Occipital lobe (tissue), 3 donors: ENCODE measurements at places on chromosomes 4 and X. TPM values are rescaled to one million over a fixed set of nuclear protein-coding genes. Genes with fewer than 3 reads are reported as not detected.

EPHA5 gene
- total RNA-seq, result 198 TPM

PCYT1B gene
- total RNA-seq, result 22.5 TPM

TRPC5OS gene
- under 0.01 TPM for total RNA-seq

MAGEC3 gene
- total RNA-seq, result 0.47 TPM

BEND2 gene
- total RNA-seq, result under 0.01 TPM

ZFP42 gene
- total RNA-seq, result not detected

ERVMER34-1 gene
- 1.9 TPM for total RNA-seq

GPRASP1 gene
- 32.6 TPM for total RNA-seq

ARHGAP36 gene
- 0.31 TPM for total RNA-seq

TLR1 gene
- total RNA-seq, result 10.5 TPM

DNA sequence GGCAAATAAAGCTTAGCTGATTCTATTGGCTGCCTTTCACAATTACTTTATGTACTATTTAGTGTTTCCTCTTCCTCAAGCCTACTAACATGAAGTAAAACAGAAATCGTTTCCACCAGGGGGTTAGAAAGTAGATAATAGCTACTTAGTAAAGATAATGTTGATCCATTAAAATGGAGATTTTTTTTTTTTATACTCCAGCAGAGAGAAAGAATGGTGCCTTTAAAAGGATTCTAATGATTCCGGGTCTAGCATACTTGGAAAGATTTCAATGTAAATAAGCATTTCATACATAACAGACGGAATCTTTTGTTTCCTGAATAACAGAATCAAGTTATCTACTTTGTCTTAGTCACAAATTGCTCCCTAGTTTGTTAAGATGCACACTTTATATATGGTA is 37.1 kb downstream of the GK start:
- no peak for DNase-seq

DNA sequence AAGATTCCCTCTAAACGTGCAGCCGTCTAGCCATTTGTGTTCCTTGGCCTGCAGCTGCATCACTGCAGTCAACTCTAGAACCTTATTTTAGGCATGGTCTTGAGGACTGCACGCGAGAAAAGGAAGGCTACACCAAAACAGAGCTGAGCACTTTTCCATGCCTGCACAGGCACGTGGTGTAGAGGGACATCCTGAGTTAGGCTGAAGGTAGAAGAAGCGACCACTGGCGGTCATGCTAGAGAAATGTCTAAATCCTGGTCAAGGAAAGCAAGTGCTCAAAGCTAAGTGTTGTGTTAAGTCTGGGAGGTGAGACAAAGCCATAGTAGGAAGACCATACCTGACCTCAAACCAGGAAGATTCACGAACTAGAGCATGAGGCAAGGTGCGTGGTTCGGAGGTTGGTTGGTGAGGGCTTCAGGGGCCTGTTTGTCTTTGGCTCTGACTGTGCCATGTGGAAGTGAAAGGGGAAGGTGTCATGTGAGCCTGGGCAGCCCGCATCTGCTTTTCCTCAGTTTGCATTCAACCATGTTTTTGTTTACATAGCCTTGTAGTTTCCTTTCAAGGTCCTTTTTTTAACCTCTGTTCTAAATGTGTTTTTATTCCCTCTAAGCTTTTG is 203.8 kb downstream of the AASDH start:
- no peak for DNase-seq

GRCh38 chrX:120857240-120857639 is 18.4 kb downstream of the CT47B1 start:
- no peak for DNase-seq

GRCh38 chr4:41835321-41835995 is 86.9 kb upstream of the PHOX2B start:
- no peak for DNase-seq

DNA sequence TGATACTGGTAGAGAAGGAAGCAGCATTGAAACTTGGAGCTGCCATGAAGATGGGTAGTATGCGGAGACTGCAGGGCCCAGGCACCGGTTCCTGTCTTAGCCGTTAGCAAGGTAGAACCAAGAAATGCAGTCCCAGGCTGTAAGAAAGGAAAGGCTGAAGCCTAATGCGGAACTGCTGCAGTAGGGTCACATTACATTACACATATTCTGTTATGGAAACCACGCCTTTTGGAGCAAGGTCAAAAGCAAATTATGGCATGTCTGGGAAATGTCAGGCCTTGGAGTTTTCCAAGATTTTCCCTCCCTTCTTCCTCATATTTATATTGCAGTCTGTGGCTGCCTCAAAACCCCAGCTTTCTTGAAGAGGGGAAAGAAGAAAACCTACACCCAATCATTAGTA is 204.8 kb upstream of the RASGEF1B start:
- DNase-seq, result no peak

DNA sequence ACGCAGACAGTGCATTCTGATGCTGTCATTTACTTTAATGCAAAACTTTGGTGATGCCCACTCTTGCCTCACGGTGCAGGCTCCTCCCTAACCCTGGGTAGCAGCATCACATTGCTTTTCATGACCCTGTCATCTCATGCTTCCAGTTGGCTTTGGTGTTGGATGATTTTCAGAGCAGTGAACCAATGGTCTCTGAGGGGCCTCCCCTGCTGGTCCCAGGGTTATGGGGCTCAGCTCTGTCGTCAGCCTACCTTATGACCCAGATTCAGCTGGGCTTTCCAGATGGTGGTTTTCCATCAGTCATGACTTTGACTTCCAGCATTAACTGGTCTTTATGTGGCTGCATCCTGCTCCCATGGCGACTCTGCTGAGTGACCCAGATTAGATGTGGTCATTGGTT is 56.0 kb downstream of the NOP14 start:
- DNase-seq, result no peak

GRCh38 chr4:11805842-11806241 is 377.1 kb upstream of the HS3ST1 start:
- no peak for DNase-seq

DNA sequence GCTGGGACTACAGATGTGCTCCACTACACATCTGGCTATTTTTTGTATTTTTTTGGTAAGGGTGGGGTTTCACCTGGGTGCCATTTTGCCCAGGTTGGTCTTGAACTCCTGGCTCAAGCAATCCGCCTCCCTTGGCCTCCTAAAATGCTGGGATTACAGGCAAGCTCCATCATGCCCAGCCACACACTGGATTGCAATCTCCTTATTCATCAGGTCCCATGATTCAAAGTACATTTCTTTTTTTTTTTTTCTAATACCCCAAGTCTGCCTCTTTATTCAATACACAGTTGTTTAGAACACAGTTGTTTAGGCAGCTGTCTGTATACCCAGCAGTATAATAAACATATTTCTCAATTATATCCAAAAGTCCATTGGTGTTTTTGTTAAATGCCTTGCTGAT is 130.3 kb upstream of the ARSJ start:
- no peak for DNase-seq

GRCh38 chrX:132401935-132402334 is 86.9 kb downstream of the MBNL3 start:
- DNase-seq, result no peak

GRCh38 chrX:151870602-151871001 is 42.1 kb upstream of the MAGEA4 start:
- no peak for DNase-seq

- DNase-seq, result no peak
These were observed 147.1 kb downstream of the FAT4 start for GRCh38 chr4:125461676-125462363.

DNA sequence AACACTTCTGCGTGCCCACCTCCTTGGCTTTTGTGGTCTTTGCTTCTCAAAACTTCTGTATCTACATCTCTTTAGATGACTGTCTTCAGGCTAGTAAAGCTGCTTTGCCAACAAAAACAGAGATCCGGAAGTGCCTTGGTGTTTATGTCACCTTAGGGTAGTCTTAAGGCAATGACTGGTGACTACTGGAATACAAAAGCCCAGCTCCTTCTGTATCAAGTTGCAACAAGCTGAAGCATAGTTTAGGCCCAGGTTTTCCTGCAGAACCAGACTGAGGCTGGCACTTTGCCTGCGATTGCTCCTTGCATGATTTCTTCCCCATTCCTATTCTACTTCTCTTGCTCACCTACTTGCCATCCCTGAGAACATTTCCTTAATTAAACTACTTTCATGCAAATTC is 333.8 kb downstream of the DMD start:
- no peak for DNase-seq

DNA sequence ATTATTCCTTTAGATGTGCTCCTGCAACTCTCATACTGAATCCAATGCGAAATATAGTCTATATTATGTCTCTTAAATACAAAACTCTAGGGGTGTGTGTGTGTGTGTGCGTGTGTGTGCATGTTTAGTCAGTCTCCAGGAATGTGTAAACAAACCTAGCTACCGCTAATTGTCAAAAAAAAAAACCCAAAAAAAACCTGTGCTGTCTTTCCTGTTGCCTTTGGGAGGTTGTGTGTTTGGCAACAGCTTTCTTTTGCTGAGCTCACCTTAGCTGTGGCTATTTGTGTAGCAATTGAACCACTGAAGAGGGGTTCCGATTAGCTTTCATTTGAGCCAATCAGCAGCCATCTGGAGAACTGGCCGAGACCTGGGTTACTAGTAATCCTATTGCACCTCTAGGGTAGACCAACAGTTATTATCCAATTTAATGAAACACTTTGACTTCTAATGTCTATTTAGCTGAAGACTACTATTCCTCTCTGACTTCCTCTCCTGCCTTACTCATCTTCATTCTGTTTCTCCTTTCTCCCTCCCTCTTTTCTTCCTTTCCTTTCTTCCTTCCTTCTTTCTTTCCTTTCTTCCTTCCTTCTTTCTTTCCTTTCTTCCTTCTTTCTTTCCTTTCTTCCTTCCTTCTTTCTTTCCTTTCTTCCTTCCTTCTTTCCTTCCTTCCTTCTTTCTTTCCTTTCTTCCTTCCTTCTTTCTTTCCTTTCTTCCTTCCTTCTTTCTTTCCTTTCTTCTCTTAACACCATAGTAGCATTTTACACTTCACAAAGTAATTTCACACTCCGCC is 471.1 kb downstream of the GBA3 start:
- no peak for DNase-seq

DNA sequence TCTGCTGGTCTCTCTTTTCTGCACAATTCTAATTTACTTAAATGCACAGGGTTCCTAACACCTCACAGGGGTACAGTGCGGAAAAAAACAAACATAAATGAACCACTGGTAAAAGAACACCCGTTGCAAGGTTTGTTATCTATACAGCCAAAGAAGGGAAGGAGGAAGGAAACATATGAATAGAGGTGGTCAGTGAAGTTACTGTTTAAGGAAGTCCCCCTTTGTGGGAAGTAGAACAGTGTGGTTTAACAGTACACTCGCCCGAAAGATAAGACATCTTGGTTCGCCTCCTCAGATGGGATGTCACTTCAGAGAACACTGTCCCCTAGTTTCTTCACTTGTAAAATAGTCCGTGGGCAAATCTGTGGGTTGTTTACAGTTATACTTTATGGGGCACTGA is 57.5 kb downstream of the TEC start:
- DNase-seq, result no peak

DNA sequence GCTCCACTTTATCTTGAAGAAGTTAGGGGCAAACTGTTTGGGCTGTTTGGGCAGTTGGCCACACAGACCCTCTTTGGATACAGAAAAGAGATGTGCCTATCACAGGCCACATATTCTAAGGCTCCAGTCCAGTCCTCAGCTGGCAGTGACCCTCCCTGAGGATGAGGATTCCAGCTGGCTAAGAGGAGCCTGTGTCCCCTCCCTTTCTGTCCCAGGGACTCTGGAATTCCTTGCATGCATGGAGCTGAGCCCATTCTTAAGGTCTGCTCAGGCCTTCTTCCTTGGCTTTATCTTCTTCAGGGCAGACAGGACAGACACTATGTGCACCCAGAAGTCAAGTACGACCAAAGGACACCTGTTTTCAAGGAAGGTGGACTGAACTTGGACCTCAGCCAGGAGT is 23.8 kb upstream of the GK2 start:
- no peak for DNase-seq

DNA sequence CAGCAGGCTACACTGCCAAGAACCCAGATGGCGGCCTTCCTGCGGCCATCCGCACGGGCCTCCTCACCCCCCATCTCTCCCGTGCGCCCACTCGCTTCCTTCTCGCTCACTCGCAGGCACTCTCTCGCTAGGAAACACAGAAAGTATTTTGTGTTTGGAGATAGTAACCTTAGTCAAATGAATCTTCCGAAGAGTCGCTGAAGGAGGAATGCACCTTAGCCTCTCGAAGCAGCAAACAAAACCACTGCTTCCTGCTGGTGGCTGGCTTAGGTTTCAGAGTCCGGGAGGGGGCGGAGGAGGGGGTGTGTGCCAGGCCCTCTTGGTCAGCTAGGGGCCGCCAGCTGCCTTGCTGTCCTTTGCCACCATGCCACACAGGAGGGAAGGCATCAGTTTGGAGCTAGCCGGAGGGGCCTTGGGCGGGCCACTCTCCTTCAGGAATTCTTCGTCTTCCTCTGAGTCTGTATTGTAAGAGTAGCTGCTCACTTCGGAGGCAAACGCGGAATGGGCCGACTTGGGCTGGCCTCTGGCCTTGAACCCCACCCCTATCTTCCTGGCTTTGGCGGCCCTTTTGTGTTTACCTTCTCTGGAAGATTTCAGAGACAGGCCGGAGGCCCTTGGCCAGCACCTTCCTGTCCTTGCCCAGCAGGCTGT is 73.2 kb upstream of the UCP1 start:
- DNase-seq, result no peak

DNA sequence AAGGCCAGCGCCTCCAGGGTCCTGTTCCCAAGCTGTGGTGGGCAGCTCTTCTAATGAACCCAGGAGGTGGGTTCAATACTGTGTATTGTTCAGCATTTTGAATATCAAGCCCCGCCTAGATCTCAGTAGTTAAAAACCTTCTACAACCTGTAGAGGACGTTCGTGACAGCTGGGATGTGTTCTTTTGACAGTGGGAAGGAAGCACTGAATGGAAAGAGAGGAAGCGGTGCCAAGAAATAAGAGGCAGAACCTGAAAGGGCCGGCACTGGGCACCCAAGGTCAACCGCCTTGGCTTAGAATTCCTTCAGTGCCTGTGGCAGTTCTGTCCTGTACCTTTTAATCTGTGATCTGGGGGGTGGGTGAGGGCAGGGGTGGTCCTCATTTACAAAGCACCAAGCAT is 73.1 kb downstream of the CC2D2A start:
- no peak for DNase-seq

GRCh38 chr4:13399257-13399656 is 84.9 kb downstream of the RAB28 start:
- DNase-seq, result no peak

GRCh38 chr4:89712141-89712540 is 124.8 kb downstream of the SNCA start:
- DNase-seq, result no peak
